Right hindlimb (tissue), 1 donor: ENCODE measurements at places on chromosomes 1 and 21.

DNA sequence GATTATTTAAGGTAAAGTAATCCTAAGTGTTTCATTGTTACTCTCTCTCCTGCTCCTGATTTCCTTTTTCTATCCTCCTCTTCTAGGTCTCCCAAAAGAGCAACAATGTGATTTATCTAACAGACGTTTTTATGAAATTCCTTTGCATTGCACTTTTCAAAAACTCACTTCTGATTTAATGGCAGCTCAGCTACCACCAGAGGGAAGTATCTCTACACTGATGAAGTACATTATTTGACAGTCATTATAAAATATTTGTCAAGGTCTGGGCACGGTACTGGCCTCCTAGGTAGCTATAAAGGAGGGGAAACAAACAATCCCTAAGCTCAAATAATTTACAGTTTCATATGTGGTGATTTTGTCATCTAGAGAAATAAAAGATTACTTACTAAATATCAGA is 15.6 kb downstream of the TMPRSS15 start:
- no peak for DNase-seq

GRCh38 chr1:117093870-117094621 is 27.5 kb downstream of the TRIM45 start:
- no peak for DNase-seq

- no peak for DNase-seq
These were observed 4.7 kb downstream of the AMY2B start for GRCh38 chr1:103576065-103576464.

DNA sequence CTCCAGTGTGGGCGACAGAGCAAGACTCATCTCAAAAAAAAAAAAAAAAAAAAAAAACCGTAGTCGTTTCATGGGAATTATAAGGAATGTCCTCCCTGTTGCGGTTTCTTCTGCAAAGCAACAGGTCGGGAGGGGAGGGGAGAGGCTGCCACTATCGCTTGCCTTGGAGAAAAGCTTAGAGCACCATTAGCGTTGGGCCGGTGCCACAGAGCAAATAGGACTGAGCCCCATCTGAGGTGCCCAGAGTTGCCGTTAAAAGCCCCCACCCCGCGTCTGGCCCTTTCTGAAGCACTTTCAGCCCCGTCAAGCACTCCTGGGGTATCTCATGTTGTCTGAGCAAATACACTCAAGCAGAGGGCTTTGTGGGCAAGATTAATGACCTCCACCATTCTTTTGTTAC is 2.2 kb downstream of the RIPPLY3 start:
- no peak for DNase-seq

DNA sequence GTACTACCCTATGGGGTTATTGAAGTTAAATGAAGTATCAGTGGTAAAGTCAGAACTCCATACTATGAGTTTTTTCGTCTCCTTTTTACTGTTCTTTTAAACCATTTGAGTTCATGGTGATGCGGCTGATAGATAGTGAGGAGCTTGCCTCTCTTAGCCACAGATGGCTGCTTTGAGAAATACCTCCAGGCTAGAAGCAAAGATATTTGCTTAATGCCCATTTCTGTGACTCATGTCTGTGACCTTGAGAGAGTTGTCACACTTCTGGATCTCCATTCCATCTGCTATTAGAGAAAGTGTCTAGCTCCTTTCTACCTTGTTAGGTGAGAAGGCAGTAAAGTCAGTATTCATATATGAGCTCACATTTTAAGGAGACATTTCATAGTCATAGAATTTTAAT is 89.5 kb upstream of the PLXNA2 start:
- DNase-seq = no peak

- DNase-seq = no peak
These were observed 14.3 kb downstream of the KPNA6 start for GRCh38 chr1:32122151-32122550.

DNA sequence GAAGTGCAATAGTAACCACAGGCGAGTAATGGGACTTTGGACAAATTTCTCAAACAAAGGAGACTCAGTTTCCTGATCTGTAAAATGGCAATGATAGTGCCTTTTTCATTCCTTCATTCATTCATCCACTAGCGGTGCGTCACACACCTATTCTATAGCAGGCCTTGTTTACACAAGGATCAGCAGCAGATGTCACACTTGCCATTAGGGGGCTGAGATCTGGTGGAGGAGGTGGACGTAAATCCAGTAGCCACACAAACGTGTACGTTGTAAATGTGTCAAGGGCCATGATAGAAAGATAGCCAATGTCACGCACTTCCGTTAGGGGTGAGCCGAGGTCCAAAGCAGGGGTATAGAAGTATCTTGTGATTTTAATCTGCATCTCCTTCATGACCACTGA is 34.2 kb downstream of the SERINC2 start:
- no peak for DNase-seq

GRCh38 chr1:15277447-15277838 is 30.4 kb downstream of the FHAD1 start:
- no peak for DNase-seq

DNA sequence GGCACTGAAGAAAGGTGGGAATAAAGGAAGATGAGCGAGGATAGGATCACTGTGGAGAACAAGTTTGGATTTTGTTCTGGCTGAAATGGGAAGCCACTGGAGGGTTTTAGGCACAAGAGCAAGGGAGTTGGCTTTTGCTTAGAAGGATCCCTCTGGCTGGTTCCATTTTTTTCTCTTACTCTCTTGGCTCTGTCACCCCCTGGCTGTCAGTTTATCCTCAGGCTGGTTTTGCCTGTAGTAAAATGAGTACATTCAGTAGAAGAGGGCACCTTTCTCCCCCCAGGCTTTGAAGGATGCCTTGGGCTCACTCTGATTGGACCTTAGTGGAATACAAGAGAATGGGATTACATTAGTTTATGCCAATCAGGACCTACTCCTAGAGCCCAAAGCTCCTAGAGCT is 17.1 kb downstream of the CACHD1 start:
- DNase-seq = no peak

- DNase-seq = no peak
These were observed 204.4 kb downstream of the GRIK3 start for GRCh38 chr1:36829961-36830360.

- no peak for DNase-seq
These were observed 23.4 kb upstream of the EVA1B start for GRCh38 chr1:36346741-36347370.

GRCh38 chr1:211588711-211589110 is 9.8 kb upstream of the SLC30A1 start:
- no peak for DNase-seq

DNA sequence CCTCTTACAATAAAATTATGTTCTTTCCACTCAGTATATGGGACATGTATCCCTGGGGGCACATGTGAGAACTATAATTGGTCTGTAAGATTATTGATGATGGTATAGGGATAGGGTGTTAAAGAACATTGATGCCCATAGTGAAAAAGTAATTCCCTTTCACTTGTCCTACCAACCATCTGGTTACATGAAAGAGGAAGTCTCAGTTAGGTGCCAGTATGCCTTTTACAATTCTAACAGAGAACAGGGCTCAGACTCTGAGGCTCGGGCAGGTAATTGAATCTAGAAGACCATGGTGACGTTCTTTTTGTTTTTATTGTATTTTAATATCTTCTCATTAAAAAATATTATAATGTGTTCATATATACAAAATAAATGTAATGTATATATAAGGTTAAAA is 113.6 kb downstream of the FGGY start:
- no peak for DNase-seq

GRCh38 chr1:107327446-107327845 is 186.6 kb downstream of the NTNG1 start:
- DNase-seq = no peak

DNA sequence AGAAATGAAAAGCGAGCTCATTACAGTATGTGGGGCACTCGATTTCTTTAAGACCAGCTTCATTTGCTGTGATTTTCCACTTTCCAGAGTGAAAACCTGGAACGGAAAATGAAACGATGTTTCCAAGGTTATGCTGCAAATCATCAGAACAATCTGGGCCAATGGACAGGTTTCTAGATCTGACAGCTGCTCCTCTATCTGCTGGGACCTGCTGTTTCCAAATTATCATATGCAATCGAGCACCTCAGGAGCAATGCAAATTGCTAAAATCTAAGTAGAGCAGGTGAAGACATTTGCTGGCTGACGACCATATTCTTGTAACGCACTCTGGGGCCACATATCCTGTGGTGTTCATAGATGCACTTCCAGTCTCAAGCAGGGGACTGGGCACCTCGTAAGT is 39.7 kb upstream of the TIAM1 start:
- no peak for DNase-seq

GRCh38 chr1:41898191-41898713 is 20.5 kb downstream of the HIVEP3 start:
- no peak for DNase-seq

DNA sequence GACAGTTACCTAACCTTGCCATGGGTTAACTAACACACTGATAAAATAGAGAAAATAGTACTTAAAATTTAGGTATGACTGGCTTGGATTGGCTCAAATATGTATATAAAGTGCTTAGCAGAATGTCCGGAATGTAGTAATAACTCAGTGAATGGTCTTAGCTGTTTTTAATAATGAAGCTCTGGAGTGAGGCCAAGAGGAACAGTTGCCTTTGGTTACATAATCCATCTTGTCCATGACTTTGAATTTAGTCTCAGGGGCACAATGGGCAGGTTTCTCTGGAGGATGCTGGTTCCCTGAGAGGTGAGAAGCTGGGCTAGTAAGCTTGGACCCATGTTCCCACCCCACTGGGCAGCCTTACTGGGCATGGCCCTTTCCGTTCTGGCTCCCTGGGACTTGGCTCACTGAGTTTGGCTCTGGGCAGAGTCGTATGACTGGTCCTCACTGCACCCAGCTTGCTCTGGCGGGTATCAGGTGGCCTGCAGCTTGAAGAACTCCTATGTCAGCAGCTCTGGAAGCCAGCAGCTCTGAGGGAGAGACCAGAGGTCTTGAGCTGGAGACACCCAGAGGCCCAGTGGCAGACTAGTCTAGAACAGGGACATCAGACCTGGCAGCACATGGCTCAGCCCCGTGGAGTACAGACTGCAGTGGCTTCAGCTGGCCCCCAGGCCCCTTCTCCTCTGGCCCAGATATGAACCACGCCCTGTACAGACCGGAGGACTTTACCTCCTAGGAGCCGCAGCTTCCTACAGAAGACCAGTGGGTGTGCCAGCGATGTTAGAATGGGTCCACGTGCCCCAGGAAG is 40.4 kb downstream of the TENT5C start:
- no peak for DNase-seq

- no peak for DNase-seq
These were observed 2.8 kb downstream of the RPL11 start for GRCh38 chr1:23694371-23694770.

DNA sequence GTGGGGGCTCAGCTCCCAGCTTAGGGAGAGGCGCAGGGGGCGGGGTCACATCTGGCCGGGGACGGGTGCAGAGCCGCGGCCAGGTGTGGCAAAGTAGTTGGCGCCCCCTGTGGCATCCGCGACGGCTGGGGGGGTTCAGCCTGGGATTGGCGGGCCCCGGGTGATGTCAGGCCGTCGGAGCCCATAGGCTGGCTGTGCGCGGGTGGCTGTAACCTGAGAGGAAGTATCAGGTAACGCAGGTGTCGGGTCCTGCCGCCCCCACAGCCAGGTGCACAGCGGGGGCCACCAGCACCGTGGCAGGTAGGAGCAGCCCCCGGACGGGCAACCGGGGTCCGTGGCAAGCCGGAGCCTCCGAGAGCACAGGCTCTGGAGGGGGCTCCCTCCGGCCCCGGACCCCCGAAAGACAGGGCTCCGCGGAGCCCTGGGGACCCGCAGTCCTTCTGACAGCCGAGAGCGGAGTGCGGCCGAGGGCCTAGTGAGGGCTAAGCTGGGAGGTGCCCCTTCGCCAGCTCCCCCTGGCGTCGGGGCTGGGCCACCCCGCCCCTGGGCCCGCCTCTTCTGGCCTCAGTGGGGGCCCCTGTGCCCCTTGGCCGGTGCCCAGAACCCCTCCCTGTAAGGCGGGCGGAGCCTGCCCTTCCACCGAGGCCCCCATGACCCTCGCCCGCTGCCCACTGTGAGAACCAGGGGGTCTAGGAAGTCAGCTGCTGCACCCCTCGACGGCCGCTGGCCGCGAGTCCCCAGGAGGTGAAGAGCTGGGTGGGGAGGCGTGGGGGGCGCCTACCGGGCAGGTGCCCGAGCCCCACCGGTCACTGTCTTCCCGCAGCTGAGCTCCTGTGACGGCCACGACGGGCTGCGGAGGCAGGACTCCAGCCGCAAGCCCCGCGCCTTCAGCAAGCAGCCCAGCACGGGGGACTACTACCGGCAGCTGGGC is 17.9 kb downstream of the TNFRSF25 start:
- DNase-seq = no peak

DNA sequence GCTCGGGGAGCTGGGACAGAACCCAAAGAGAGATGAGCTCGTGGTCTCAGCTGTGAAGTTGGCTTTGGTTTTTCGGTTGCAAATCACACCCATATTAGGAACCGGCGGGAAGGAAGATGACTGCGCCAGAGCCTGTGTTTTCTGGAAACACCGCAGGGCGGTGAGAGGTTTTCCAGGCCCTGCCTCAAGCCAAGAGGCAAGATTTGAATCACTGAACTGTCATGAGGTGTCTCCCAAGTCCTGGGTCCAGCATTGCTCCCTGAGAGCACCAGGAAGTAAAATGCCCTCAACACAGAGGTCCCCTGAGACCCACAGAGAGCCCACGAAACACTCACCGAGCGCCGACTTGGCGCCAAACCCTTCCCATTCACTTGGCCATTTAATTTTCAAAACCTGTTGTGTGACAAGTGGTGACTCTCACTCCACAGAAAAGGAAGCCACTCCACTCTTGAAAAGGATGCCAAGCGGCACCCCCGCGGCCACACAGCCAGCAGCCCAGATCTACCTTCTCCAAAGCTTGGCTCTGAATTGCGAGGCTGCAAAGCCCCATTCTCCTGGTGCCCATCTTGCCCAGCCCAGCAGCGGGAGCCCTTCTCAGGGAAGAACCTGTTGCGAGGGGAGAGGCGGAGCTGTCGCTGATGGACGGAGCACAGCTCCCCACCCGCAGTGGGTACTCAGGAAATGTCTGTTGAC is 99.0 kb upstream of the RUNX3 start:
- DNase-seq = peak; percentile 62

- no peak for DNase-seq
These were observed 15.2 kb downstream of the GIPC2 start for GRCh38 chr1:78060857-78061563.

DNA sequence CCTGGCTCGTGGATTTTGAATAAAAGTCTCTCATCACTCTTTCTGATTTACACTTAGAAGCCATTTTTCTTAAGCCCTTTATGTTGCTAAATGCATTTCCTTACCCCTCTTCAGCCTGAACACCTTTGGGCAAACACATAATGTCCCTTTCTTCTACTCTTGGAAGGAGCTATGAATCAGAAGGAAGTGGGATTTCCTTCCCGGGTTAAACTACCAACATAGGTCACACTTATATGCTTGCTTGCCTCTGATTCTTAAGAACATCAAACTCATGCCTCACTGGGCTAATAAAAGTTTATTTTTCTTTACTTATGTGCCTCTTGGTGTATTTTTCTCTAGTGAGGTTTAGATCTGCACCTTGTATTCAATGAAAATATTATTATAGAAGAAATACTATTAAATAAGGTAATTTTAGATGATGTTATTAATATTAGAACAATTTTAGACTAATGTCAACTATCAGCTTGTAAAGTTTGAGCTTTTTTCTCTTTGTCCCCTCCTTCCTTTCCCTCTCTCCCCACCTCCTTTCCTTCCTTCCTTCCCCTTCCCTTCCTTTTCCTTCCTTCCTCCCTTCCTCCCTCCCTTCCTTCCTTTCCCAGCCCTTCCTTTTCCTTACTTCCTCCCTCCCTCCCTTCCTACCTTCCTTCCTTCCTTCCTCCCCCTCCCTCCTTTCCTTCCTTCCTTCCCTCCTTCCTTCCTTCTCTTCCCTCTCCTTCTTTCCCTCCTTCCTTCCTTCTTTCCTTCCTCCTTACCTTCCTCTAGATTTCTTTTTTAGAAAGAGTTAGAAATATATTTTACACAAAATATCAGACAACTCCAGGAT is 66.5 kb upstream of the KCNJ6 start:
- no peak for DNase-seq
